ENCODE measurements at places on chromosomes 16 and 17.

GRCh38 chr16:30829130-30830071, 42.4 kb upstream of the ZNF629 start:
- no peak for DNase-seq

GRCh38 chr17:75147878-75148546, 6.3 kb downstream of the JPT1 start:
- DNase-seq = no peak

DNA sequence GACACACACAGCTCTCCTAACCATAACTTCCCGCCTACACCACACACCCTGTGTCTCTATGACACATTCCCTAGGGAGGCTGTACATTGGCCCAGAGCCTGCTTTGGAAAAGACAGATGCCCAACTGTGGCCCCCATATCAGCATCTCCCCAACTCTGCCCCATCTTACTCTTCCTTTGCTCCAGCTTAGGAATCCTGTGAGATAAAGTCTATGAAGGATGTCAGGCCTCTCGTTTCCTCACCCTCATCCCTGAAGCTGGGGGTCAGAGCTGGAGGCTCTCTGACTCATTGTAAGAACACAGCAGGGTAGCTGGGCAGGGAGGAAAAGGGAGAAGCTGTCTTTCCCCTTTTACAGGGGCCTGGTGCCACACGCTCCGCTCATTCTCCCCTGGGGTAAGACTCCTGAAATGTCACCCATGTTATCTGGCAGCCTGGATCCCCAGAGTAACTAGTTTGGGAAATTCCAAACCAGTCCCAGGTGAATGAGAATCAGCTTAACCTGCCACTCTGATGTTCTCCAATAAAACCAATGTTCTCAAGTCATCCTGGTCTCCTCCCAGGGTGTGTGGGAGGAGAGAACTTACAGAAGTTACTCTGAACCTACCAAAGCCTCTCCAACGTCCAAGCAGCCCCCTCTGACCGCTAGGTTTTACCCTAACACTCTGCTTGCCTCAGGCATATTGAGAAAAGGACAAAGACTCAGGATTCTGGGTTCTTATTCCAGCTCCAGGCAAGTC, 2.8 kb downstream of the RAPGEFL1 start:
- no peak for DNase-seq

- DNase-seq = no peak
Measured at GRCh38 chr16:68715471-68715870, 21.6 kb upstream of the CDH1 start.

DNA sequence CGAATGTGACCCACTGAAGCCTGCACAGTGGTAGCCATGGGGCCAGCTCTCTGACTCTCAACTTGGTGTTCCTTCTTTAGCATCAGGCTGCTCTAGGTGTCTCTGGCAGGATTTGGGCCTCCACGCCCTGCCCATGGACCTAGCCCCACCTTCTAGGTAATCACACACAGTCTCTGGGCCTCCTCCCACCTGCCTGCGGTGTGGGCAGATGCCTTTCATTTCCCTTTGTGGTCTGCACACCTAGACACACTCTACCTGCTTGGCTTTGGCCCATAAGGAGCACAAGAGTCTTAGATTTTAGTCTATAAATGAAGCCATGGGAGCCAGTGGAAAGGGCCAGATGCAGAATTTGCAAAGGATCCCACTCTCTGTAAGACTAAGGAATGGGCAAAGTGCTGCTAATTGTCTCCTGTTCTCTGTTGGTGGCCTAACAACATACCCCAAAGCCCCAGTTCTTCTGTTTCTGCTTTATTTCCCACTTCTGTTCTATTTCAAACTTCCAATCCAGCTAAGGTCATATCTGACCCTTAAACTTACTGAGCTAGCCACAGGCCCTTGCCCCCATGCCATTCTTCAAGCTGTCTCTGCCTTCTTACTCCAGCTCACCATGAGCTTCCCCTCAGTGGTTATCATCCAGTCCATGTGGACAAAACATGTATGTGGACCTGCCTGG, 7.2 kb upstream of the MFSD6L start:
- no peak for DNase-seq

GRCh38 chr17:46930051-46930450, 7.1 kb downstream of the GOSR2 start:
- DNase-seq = no peak

DNA sequence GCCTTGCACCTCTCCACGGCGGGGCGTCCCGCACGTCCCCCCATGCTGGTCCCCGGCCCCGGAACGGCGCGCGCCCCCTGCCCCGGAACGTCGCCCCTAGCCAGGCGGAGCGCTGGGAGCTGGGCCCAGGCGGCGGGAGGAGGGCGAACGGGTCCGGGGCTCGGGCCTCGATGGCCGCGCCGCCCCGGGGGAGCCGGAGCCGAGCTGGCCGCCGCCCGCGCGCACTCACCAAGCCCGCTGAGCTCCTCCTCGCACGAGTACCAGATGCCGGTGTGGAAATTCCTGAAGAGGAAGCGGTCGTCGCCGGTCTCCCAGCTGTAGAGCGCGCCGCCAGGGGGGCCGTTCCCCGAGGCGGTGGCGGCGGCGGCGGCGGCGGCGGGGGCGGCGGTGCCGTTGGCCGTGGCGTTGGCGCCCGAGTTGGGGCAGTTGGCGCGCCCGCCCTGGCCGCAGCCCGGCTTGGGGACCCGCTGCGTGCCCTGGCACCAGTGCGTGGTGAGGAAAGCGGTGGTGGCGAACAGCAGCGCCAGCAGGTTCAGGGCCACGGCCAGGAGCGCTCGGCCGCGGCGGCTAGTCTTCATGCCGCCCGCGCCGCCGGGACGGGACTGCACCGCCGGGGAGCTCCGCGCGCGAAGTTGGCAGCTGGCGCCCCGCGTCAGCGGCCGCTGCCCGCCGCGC, 530 bp downstream of the GSG1L start:
- no peak for DNase-seq

- no peak for DNase-seq
Measured at GRCh38 chr17:41738801-41739112, 4.3 kb upstream of the HAP1 start.

DNA sequence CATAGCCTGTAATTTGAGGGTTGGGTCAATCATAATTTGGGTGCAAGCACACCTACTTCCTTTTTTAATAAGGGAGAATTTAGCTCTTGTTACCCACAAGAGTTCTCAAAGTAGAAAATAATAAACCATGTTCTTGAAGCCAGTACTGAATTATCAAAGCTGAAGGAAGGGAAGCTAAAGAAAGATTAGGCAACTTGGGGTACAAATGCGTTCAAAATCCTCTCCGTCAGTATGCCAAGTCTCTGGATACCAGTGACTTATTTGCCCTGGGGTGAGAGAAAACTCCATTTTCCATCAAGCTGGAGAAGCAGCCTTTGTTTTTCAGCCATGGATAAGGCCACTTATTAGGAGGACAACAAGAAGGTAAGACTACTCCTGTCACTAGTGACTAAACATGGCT, 23.5 kb upstream of the DHRS13 start:
- no peak for DNase-seq

- DNase-seq = no peak
Measured at GRCh38 chr16:49510141-49510540, 136.5 kb downstream of the C16orf78 start.

GRCh38 chr17:43855061-43855460, 8.1 kb downstream of the CD300LG start:
- no peak for DNase-seq

GRCh38 chr16:61952841-61953240, 83.4 kb downstream of the CDH8 start:
- no peak for DNase-seq

DNA sequence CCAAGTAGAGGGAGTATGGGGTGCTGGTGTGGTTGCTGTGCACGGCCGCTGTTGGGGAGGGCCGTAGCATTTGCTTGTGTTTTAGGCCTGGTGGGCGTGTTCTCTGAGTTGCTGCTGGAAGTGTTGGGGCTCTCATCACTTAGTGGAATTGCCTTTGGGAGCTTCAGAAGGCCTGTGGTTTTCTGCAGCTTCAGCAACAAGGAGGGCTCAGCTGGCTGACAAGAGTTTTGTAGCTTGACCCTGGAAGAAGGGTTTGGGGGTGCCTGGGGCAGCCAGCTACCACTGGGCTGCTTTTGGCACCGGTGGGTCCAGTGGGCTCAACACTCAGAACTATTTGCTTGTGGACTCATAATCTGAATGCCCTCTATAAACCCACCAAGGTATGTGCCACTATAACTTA, 30.9 kb downstream of the HAPSTR1 start:
- DNase-seq = no peak

DNA sequence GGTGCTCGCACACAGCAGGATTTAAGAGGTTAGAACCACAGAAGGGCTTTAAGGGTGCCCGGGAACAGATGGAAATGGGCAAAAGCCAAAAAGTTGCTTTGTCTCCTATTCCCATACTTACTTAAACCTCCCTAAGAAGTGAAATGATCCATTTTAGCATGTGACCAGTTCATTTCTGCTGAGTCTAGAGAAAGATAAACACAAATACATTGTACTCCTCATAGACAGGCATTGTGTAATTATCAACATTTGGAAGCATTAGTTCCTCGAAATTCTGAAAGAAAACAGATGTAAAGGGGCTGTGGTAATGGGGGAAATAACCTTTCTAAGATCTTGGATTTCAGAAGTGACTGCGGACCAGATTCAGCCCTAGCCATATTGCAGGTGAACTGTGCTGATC, 178.3 kb downstream of the CYB561 start:
- no peak for DNase-seq

GRCh38 chr17:11459861-11460331, 138.4 kb upstream of the DNAH9 start:
- no peak for DNase-seq

- no peak for DNase-seq
Measured at GRCh38 chr16:81198635-81199034, 39.9 kb upstream of the BCO1 start.

DNA sequence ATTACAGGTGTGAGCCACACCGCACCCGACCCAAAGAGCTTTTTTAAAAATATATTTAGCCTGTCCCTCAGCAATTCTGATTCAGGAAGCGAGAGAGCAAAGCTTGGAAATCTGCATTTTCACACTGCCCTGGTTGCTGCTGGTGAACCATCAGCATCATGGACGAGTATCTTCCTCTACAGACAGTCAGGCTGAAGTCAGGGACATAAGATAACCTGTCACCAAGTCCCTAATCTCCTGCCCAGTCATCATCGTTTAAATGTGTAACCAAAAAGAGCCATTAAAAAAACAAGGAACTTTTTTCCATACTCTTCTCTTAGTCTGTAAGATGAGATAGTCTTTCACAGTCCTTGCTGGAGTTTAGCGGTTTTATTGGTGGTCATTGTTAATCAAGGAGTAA, 6.7 kb downstream of the PMM2 start:
- DNase-seq = no peak

GRCh38 chr17:76539631-76540271, at the start of gene PRCD:
Gene PRCD (plus strand): TSS chr17:76540044. CDS start chr17:76540142, 98 bp downstream.
- no peak for DNase-seq

- peak; percentile 53 for DNase-seq
Measured at GRCh38 chr16:65782611-65783600, 583.6 kb upstream of the CDH5 start.

- no peak for DNase-seq
Measured at GRCh38 chr17:72656130-72656763, 436.2 kb downstream of the SLC39A11 start.

DNA sequence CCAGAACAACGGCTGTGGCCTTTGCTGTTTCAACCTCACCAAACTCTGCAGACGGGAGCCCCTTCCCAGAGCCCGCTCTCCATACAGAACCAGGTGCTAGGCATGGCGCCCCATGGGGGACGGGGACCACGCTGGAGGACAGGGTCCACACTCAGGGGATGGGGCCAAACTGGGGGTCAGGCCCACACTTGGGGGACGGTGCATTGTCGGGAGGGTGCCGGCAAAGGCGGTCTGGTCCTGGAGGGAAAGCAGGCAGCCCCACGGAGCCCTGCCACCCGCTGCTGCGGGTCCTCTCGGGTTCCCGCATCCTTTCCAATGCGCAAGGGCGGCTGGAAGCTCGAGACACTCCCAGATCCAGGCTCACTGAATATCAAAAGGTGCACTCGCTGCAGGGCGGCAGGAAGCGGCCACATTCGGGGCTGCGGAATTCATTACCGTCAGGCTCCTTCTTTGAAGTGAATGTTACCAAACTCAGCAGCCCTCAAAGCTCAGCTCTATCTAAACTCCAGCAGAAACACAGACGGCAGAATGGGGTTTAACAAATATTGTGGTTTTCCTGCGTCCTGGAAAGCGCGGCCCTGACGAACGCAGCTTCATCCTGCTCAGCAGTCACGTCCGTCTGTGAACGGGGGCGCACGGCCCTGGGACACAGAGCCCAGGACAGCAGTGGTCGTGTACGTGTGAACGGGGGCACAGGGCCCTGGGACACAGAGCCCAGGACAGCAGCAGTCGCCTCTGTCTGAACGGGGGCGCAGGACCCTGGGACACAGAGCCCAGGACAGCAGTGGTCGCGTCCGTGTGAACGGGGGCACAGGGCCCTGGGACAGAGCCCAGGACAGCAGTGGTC, 41.3 kb downstream of the LMF1 start:
- DNase-seq = no peak

DNA sequence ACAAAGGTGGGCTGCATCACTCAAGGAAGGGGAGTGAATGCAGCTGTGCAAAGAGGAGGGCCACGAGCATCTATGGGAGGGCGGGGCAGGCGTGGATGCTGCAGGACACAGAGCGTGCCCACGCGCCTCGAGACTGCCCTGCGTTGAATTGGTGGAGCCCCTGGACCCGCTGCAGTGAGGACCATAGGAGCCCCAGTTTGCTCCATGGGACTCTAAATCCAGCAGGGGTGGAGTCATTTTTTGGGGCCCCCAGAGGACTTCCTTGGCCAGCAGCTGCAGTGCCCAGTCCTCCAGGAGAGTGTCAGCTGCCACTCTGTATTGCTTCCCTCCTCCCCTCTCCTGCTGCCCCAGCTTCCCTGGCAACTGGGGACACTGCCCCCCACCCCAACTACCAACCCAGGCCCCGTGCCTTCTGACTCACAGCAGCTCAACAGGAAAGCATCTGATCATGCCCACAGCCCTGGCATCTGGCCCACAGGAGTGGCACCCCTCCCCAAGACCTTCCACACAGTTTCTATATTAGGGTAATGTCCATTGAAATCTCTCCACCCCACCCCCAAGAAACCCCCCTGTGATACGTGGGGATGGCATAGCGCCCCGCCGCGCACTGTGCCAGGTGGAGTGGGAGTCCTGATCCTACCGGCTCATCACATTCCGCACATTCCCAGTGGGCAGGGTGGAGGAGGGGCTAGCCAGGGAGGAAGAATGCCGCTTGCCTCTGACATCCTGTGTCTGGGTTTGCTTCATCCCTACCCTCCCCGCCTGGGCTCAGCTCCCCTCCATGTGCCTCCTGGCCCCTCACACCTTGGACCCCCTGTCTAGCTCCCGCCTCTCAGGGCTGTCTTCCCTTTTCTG, 27.8 kb upstream of the ITGA3 start:
- DNase-seq = peak; percentile 83

GRCh38 chr17:78268191-78268874, 36.9 kb downstream of the TMEM235 start:
- no peak for DNase-seq

GRCh38 chr17:34382621-34383124, 19.6 kb upstream of the CCL1 start:
- no peak for DNase-seq

Data from HS-5 (cell line).